Breast epithelium (tissue), 4 donors: ENCODE measurements at places on chromosomes 4 and X.
A peak's percentile ranks its signal among the peaks of the same experiment; 100 is the strongest.

DNA sequence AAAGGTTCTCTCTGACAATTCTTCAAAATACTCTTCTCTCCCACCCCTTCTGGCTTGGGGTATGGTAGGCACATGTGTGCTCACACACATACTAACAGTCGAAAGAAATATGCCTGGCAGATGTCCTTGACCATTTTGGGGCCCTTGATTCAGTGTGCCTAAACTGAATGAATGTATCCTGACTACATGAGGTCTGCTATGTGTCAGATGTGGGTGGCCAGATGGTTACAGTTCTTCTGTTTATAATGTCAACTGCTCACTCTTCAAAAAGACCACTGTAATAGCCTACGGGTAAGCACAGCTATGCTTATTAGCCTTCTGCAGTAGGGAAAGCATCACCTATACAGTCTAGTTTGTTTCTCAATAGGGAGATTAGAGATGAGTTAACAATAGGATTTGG, 63.7 kb upstream of the VEGFC start:
- H3K4me1 ChIP-seq, result no peaks in the 10 kb centered on the region
- no peaks in the 10 kb centered on the region for H3K27me3 ChIP-seq
- no peak overlapping the region for H3K4me3 ChIP-seq

DNA sequence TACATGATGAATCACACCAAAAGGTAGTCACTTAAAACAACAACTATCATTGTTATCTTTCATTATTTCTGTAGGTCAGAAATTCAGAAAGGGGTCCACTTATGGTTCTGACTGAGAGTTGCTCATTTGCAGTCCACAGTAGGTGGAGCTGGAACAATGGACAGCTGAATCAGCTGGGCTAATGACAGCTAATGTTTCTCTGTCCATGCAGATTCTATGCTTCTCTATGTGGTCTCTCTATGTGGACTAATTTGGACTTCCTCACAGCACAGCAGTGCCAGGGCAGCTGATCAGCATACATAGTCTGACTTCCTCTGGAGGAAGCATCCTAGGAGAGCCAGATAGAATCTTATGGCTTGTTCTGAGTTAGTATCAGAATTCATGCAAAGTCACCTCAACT, 131.7 kb upstream of the INTU start:
- H3K27ac ChIP-seq, result no peak overlapping the region
- H3K27me3 ChIP-seq, result no peaks in the 10 kb centered on the region
- no peaks in the 10 kb centered on the region for H3K4me1 ChIP-seq
- DNase-seq, result no peak

DNA sequence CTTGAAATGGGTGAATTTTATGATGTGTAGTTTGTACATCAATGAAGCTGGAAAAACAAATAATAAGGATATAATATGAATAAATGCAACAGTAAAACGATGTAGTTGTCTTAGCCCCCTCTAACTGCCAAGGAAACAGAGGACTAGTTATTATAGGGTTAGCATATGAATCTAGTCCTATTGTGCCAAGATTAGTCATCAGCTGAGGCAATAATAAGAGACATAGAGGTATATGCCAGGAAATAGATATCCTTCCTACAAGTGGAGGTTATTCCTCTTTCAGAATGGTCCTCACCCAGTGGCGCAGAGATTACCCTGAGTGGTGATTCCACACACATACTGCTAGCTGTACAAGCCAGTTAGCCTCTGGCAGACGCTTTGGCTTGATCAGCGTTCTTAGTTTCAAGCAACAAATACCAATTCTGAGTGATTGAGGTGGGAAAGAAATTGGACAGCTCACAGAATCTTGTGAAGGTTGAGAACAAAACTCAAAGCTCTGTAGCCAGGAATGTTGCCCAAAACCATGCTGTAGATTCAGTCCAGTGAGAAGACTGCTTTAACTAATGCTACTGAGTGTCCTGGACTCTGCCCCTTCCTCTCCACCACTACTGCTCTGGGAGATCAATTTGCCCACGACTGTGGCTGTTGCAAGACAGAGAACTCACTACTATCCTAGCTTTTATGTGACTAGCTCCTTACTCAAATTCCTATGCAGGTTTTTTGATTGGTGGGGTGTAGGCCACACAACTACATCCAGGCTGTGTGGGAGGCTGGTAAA, 27.0 kb upstream of the ZNF280C start:
- H3K36me3 ChIP-seq, result no peaks in the 10 kb centered on the region
- H3K27me3 ChIP-seq, result peaks cover 30% of the 10 kb centered on the region
- no peaks in the 10 kb centered on the region for H3K4me1 ChIP-seq
- H3K27ac ChIP-seq, result no peak overlapping the region

DNA sequence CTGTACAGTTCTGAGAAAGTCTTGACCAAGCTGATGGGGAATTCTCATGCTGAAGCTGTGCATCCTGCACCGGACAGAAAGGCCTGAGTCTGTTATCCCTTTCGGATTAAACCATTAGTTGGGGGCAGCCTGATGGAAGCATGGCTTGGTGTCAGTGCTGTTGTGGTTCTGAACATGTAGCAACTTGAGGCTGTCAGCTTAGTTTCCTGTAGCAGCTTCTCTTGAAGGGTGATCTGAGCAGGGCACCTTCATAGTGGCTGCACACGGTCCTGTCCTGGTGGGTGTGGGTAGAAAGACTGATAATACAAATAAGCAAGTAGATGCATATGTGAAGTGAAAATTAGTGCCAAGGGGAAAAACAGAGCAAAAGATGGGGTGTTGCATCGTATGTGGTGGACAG, 11.7 kb downstream of the KIAA0232 start:
- H3K36me3 ChIP-seq, result no peaks in the 10 kb centered on the region
- no peaks in the 10 kb centered on the region for H3K4me1 ChIP-seq
- H3K27me3 ChIP-seq, result no peaks in the 10 kb centered on the region
- no peak overlapping the region for H3K27ac ChIP-seq
- DNase-seq, result no peak

- no peaks in the 10 kb centered on the region for H3K4me1 ChIP-seq
- H3K36me3 ChIP-seq, result no peaks in the 10 kb centered on the region
- no peaks in the 10 kb centered on the region for H3K27me3 ChIP-seq
- no peak overlapping the region for H3K4me3 ChIP-seq
- no peak overlapping the region for H3K27ac ChIP-seq
These were observed 233.4 kb upstream of the STK26 start for GRCh38 chrX:131789664-131790063.

DNA sequence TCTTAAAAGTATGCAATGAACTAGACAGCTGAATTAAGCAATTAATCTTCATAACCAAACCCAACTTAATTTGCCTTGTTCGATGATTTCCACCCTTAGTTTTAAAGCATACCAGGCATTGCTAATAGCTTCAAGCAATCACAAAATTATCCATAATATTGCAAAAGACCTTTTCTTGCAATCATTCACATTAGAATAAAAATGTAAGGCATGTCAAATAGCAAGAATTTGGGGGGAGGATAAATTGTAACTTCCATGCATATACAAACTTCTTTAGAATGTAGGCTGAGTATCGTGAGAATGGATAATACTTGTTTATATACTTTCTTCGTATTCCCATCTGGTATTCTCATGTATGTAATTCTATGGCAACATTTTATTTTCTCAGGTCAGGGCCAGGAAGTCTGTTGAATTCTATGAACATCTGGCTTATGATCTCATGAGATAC, 28.7 kb upstream of the BMP2K start:
- no peak overlapping the region for H3K4me3 ChIP-seq
- H3K27me3 ChIP-seq, result no peaks in the 10 kb centered on the region
- no peaks in the 10 kb centered on the region for H3K4me1 ChIP-seq
- no peak overlapping the region for H3K27ac ChIP-seq
- no peak for DNase-seq
- H3K36me3 ChIP-seq, result no peaks in the 10 kb centered on the region

DNA sequence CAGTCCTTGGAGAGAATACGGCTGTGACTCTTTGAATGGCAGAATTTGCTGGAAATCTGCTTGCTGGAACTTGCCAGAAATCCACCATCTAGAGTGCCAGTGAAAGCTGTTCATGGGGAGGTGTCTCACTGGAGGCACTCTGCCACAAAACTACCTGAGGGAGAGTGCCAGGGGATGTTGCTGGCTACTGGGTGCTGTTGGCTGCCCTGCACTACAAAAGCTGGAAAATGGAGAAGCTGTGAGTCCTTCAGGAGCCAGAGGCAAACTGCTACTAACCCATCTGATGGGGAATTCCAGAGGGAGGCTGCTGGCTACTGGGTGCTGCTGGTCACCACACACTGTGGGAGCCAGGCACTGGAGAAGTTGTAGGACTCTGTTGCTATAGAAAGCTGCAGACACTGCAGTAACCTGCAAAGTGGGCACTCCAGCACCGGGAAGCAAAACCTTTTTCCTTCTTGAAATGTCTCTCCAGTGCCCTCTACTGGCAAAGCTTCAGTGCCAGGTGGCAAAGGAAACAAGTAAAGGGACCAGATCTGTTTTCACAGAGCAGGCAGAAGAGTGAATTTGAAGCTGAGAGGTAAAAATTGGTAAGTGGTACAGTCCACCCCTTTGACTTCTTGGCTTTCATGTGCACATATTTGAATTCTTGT, 47.8 kb upstream of the HSD17B10 start:
- no peaks in the 10 kb centered on the region for H3K36me3 ChIP-seq
- no peaks in the 10 kb centered on the region for H3K4me1 ChIP-seq
- H3K27me3 ChIP-seq, result peaks cover 52% of the 10 kb centered on the region
- H3K27ac ChIP-seq, result no peak overlapping the region
- DNase-seq, result no peak

DNA sequence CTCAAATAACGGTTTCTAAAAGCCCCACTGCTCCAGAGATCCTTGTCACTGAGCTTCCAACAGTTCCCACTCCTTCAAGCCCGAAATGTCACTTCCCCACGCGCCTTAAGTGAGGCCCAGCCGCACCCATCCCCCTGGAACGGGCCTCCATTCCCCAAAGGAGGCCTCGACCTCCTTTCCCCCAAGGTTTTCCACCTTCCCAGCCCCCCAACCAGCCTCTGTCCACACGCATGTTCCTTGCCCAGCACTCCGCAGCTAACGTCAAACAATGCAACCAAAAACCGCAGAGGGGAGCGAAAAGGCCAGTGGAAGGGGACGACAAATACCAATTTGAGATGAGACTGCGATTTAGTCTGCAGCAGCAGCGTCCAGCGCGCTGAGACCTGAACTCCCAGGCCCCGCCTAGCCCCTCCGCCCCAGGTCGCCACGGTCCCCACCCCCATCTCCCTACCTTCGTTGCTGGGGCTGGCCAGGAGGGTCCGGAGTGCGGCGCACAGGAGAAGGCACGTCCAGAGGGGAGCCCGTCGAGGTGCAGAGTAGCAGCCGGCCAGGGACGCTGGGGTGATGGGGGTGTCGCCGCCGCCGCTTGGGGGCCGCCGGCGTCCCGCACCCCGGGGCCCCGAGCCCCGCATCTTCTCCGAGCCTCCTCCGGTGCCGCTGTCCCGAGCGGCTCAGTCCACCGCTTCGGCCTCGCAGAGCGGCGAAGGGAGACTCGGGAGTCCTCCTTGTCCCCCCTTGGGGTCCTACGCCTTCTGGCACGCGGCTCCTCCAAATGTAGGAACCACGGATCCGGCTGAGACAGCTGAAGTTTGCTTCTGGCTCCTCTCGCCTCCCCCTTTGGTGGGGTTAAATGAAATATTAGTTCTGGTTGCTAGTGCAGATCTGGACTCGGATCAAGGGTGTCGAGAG, 924 bp downstream of the EPHA5 start:
- H3K36me3 ChIP-seq, result no peaks in the 10 kb centered on the region
- H3K4me1 ChIP-seq, result peaks cover 3% of the 10 kb centered on the region
- H3K27me3 ChIP-seq, result no peaks in the 10 kb centered on the region

DNA sequence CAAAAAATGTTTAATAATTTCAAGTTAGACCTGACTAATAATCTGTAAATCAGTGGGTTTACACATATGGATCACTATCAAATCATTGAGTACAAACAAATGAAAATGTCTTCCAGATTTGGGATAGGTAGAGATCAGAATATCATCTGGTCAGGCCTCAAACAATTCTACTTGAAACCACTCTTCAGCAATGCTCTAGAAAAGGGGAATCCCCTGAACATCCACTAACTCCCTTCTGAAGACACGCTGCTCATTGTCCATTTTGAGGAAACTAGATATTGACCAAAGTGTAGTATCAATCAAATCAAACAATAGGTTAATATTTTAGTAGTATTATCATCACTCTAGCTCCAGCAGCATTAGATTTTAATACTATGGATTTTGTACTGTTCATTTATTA, 46.3 kb downstream of the SULT1E1 start:
- no peak overlapping the region for H3K27ac ChIP-seq
- H3K4me1 ChIP-seq, result no peaks in the 10 kb centered on the region
- H3K27me3 ChIP-seq, result no peaks in the 10 kb centered on the region
- no peak for DNase-seq

DNA sequence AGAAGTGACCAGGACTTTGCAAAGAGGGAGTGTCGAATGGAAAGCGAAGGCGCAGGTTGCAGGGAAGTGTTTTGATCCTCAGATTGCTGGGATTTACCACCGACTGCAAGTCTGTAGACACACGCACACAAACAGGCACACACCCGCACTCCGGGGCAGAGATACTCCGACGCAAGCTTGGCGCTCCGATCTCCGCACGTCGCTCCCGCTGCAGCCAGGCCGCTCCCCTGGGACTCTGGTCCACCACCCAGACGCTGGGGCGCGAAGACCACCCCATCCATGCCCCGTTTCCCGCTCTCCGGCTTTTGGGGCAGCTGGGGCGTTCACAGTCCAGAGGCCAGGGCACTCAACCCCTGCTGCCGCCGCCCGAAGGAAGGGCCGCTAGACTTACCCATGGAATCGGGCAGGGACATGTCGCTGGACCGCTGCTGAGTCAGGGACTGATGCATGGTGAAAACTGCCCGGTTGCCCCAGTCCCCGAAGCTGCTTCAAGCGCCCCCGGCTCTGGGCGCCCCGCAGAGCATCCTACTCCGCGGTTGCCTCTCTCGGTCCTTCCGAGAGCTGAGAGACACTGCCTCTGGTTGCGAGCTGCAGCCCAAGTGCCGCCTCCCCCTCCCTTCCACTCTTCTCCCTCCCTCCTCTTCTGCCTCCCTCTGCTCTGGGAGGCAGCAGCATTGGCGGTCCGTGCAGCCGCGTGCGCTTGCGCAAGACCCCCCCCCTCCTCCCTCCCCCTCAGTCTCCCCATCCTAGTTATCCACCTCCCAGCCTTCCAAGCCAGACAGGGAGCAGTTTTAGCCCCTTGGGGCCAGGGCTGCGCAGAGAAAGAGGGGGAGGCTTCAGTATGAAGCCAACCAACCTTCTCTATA, at the start of gene TMEM255A:
Gene TMEM255A (minus strand): TSS at position 601 of the 866 bp plus-strand sequence. CDS start 152 bp downstream, at position 449.
- no peaks in the 10 kb centered on the region for H3K4me1 ChIP-seq
- no peak within 1 kb of the TSS for H3K27ac ChIP-seq
- peak within 1 kb of the TSS; percentile 65 for H3K4me3 ChIP-seq
- no peak for DNase-seq
- H3K36me3 ChIP-seq, result no peaks in the 10 kb centered on the region
- H3K27me3 ChIP-seq, result peaks cover 51% of the 10 kb centered on the region

DNA sequence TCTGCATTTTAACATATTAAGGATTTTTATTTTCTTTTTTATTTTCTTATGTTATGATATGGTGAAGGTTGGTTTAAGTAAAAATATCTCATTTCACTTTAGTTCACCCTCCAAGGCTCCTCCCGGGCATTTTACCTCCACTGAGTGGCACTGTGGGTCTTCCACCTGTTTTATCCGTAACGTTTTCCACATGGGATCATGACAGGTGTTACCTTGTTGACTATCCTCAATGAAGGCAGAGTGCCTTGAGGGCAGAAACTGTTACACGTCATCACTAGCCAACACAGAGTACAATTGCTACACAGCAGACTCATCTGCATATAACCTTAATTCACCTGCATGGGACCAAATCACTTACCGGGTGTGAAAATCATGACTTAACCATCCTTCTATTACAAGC, 105.8 kb downstream of the GEMIN8 start:
- H3K27ac ChIP-seq, result no peak overlapping the region
- H3K27me3 ChIP-seq, result peaks cover 27% of the 10 kb centered on the region
- no peaks in the 10 kb centered on the region for H3K4me1 ChIP-seq
- no peak overlapping the region for H3K4me3 ChIP-seq
- H3K36me3 ChIP-seq, result no peaks in the 10 kb centered on the region
